Stimulated activated naive B cell treated with anti-CD40 and anti-IgM and Interleukin-4, amounts not matched to agents 10 μg/mL and 1 μg/mL and 100 μg/mL, for 72 hours (primary cell): ENCODE measurements at places on chromosomes 4 and X.

DNA sequence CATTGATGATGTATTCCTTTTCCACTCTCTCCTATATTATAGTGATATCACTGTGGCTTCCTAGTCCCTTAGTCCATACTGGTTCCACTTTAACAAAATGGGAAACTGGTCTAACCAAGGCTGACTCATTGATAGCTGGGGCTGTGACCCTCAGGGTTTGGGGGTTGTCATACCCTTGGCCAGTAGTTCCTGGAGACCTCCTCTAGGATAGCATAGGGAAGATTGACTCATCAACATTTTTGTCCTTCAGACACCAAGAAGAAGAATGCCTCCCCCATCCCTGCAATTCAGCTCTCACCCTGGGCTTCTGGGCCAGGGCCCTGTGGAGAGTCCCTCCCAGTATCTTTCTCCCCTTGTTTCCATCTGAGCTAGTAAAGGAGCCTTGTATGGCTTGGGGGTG, 68.8 kb upstream of the PRPS1 start:
- no peak for DNase-seq

DNA sequence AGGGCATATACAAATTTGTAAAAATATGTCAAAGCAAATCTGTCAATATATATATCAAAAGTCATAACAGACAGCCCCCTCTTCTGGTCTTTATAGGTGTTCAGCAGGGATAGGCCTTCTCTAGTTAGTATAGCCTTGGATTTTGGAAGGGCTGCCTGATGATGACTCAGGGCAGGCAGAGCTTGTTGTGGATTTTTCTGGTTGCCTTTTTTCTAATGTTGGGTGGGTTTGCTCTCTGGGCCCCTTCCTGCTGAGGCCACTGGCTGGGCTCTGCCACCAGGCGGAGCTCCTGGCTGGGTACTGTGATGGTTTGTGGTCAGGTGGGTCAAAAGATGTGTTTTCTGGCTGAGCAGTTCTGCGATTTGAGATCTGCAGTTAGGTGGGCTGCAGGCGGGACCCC, 294.2 kb downstream of the GRIA2 start:
- DNase-seq, result no peak

- peak; percentile 46 for DNase-seq
These were observed 118.7 kb upstream of the AP1S2 start for GRCh38 chrX:15973299-15973698.

DNA sequence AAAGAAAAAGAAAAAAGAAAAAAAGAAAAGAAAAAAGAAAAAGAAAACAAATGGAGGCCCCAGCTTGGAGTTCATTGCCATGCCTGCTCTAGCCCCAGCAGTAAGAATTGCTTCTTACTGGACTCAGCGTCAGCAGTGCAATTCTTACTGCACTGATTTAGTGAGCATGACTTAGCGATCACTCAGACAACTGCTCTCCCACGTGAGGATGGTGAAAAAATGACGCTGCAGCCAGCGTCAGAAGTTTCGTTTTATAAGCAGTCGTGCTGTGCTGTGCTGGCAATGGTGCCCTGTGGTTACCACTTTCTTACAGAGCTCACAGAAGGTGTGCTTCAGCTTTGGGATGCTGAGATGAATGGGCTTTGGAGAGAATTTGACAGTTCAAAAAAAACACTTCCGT, 68.3 kb upstream of the DDX3X start:
- DNase-seq, result peak; percentile 17

GRCh38 chr4:37463033-37463856, 218.7 kb downstream of the NWD2 start:
- DNase-seq, result no peak

DNA sequence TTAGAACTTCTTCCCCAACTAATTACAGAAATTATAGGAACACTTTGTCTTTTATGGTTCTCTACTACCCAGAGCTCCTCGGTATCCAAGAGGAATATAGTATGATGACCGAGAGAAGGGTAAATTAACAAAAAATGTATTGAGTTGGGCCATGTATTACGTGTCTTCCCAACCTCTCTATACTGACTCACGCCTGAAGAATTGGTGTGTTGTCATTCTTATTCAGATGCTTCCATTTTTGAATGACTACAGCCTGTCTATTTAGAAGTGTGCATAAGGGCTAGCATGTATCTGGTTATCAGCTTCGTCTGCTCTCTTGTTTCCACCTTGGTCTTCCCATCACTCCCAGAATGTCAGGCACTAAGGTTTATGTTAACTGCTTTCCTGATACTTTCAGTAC, 24.5 kb upstream of the SCD5 start:
- DNase-seq, result no peak

DNA sequence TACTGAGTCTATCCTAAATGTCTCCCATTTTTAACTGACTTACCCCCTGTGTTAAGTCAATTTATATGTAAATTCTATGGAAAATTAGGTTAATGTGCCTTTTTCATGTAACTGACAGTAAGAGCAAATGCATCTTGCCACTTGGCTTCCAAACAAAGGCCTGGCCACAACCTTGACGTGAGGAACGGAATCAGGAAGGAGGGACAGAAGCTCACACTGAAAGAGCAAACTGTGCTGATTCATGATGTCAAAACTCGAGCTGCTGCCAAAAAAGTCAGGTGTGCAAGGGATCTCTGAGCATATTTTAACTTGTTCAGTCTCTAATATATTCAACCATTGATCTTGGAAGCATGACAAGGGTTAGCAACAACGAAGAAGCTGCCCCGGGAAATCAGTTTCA, 35.8 kb downstream of the GPM6A start:
- DNase-seq, result no peak

- DNase-seq, result no peak
These were observed 624.0 kb downstream of the MID1IP1 start for GRCh38 chrX:39425124-39425806.

DNA sequence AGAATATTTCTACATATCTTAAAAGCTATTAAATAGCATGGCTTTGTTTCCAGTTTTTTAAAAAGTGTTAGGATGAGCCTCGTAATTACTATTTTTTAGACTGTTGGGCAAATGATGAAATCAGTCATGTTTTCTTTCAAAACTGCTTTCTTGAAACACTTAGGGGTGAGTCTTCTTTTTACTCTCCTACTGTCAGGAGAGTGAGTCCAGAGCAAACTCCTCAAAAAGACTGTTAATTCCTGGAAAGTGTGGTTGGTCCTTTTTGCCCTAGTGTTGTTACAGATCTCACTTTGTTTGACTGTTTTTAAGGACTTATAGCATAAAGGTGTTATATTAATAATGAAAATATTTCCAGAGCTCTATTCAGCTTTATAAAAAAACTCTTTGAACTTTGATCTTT, 6.3 kb downstream of the GSTCD start:
- DNase-seq, result no peak

- no peak for DNase-seq
These were observed 550.7 kb upstream of the SLIT2 start for GRCh38 chr4:19700992-19701391.

- no peak for DNase-seq
These were observed 3.3 kb downstream of the GASK1B start for GRCh38 chr4:158169506-158169905.

DNA sequence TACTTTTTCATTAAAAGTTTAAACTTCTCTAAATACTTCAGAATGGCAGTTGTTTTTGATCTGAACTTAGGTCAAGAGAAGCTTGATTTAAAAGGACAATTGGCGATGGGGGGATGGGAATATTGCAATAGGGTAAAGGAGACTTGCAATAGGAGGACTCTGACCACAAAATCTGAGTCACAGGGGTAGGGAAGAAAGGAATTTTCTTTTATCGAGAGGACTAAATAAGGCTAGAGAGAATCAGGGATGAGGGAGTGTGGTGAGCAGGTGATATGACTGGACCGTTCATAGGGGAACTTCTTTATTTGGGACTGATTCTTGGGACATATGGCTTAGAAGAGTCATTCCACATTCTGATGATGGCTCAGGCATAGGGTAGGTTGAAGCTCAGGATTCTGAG, 1260.2 kb downstream of the ADGRL3 start:
- no peak for DNase-seq

DNA sequence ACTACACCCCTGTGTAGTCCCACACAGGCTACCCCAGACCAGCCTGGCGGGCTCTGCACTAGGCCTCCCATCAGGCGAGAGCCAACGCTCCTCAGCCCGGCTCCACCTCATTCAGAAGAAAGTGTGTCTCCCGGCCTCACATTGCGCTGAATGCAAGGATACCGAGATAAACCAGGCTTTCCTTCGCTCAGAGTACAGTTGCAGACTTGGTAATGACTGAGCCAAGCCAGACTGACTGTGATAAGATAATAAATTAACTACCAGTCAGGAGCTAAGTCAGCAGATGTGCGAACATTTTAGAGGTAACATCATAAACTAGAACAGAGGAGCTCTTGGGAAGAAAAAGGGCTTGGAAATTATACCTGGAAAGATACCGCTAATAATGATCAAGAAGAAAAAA, 397.6 kb downstream of the TRIML1 start:
- no peak for DNase-seq

- no peak for DNase-seq
These were observed 271.0 kb downstream of the ARHGAP24 start for GRCh38 chr4:85745939-85746338.

DNA sequence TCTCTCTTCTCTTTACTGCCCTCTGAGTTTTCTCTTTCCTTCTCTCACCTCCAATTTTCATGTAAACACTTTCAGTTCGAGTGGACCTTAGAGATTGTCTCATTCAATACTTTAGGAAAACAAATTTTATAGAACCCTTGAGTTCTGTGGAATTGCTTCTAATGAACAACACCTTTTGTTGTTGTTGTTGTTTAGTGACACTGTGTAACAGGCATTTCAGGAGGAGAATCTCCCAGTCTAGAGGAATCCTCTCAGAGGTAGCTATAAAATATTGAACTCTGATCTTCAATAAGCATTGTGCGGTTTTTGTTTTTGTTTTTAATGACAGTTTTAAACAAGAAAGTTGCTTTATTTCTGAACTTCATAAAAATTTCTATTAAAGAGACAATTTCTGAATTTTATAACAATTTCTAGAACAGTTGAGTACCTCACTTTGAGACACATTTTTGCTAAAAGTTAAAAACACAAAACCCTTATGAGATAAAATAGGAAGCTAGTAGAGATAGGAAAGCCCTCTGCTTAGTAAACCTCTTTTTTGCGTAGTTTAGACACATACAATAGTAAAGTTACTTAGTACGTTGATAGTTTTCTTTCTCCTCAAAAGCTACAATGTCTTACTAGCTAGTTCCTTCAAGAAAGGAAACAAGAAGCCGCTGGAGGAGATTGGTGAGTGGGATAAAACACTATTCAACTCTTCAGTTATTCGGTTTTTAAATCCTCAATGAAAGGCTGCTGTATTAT, 38.8 kb downstream of the CLCN3 start:
- no peak for DNase-seq

- no peak for DNase-seq
These were observed 14.9 kb upstream of the RRAGB start for GRCh38 chrX:55702671-55703070.

- DNase-seq, result no peak
These were observed 45.6 kb downstream of the RAP2C start for GRCh38 chrX:132173647-132174046.

GRCh38 chr4:108943976-108944591, 181.2 kb upstream of the ETNPPL start:
- no peak for DNase-seq

GRCh38 chrX:53283099-53283498, 1.7 kb upstream of the IQSEC2 start:
- DNase-seq, result no peak

DNA sequence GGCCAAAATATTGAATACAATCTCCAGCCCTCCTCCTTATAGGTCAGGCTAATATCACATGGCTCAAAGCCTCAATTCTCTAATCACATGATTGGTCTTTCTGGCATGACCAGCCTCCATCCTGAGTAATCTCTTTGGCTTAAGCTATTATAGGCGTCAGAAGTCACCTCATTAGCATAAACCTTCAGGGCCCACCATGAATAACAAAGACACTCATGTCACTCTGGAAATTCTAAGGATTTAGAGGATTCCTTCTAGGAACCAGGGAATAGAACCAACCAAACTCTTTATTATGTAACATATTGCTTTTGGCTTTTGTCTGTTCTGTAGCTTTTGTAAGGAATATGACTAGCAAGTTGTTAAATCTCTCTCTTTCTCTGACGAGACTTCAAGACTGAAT, 109.2 kb upstream of the IGFBP7 start:
- DNase-seq, result no peak

DNA sequence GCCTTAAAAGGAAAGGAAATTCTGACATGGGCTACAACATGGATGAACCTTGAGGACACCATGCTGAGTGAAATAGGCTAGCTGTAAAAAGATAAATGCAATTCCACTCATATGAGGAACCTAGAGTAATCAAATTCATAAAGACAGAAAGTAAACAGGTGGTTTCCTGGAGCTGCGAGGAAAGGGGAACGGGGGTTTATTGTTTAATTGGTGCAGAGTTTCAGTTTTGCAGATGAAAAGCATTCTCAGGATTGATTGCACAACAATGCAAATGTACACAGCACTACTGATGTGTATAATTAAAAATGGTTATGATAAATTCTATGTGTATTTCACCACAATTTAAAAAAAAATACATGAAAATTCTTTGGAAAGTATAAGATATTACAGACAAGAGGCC, 24.0 kb downstream of the PLRG1 start:
- DNase-seq, result no peak

- DNase-seq, result no peak
These were observed 32.9 kb upstream of the STX18 start for GRCh38 chr4:4574792-4575191.

DNA sequence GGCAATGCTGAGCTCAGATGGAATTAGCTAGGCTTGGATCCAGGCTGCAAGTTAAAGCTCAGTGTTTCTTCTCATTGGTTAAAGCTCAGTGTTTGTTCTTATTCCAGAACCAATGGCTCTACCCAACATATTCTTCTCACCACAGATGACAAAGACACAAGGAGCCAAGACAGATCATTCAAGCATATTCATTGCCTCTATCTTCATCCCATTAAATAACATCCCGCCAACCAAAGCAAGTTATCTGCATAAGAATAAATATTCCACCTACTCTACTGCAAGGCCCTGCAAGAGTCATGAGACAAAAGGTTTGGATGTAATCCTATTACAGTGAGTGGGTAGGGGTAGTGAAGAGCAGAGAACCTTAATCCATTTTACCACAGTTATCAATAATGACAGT, 766.5 kb downstream of the C4orf33 start:
- no peak for DNase-seq

GRCh38 chrX:22365460-22365859, 92.7 kb downstream of the CBLL2 start:
- no peak for DNase-seq

DNA sequence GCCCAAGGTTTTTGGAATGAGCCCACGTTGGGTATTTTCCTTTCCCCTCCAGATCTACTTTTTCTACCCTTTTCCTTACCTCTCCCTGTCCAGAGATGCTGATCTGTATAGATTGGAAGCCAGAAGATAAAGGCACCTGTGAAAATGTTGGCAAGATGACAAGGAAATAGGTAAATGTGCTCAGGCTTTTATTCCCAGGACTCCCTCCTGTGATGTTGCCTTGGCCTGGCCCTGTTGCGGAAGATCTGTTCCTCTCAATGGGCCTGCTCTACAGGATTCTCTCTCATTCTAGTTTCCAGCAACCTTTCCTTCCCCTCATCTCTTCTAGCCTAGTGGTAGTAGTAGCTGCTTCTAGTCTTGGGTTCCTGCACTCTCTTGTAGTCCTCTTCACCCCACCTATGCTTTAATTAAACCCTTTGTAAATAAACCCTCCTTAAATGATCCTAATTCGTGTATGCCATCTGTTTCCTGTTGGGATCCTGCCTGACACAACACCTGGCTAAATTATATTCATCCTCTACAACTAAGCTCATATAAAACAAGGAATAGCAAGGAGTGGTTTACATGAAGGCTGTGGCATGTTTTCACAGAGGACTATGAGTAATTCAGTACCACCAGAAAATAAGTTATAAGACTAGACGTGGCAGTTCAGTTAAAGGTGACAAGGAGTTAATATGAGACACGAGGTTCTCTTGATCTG, 95.7 kb upstream of the MAOA start:
- DNase-seq, result no peak

- no peak for DNase-seq
These were observed 20.4 kb downstream of the MAML3 start for GRCh38 chr4:140133576-140133975.
